ENCODE measurements at places on chromosomes 2 and 18.

- DNase-seq, result no peak
Observed at GRCh38 chr2:161017780-161018470, 142.3 kb upstream of the TANK start.

DNA sequence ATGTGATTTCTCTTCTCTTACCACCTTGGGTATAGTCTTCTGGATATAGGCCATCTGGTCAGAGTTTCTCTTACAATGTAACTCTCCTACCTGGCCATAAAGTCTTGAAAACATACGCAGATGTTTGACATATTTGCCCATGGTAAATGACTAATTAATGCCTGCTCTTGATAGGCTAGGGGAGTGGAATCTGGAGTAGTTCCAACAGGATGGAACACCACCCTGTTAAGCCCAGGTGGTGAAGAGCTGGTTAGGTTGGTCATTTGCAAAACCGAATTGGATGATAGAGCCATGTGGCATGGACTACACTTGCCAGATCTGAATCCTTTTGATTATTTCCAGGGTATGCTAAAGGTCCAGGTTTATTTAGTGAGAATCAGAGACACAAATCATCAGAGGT lies 36.5 kb downstream of the HADHB start:
- DNase-seq, result no peak

- DNase-seq, result no peak
Observed at GRCh38 chr2:151792589-151792988, 35.6 kb downstream of the ARL5A start.

DNA sequence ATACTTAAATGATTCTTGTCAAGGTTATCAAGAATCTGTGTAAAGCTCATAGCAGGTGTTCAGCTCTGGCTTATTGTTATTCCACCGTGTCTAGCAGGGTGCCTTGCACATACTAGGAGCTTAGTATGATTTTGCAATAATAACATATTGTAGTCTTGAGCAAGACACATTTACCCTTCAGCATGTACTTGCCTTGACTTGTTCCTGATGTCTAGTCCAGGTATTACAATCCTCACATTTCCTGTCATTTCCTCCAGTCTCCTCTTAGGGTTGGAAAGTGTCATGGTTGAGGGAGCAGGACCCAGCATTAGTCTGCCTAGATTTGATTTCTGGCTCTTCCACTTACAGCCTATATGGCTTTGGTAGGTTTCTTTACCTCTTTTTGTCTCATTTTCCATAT lies 246.1 kb downstream of the RAD51AP2 start:
- no peak for DNase-seq

DNA sequence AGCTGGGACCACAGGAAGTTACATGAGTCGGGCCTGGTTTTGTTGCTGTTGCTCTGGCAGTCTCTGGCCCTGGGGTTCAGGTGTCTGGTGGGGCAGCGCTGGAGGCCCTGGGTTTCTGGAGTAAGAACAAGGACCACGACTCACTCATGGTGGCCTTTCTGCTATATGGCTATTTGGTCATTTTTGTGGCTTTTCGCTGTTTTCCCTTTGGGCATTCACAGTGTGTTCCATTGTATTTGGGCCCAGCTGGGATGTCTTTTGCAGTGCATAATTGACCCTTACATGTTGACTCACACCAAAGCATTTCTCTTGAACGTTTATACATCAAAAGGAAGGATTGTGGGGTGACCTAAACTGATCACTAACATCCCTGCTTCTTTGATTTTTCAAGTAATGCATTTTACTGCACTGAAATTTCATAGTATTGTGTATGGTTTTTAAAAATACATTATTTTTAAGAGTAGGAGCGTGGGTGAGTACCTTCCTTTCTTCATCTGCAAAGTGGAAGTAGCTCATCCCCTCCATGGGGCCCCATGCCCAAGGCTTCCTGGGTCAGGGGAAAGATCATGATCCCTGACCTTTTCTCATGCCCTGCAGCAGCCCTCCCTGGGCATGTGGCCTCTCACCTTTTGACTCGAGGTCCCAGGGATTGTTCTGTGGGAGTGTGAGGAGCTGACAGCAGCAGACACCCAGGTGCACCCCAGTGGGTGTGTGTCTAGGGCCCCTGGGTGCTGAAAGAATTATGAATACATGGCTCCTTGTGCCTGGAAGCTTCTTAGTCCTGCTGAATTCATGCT lies 225.5 kb downstream of the AGAP1 start:
- DNase-seq, result no peak

GRCh38 chr2:7878786-7879482 lies 802.9 kb upstream of the ID2 start:
- no peak for DNase-seq

DNA sequence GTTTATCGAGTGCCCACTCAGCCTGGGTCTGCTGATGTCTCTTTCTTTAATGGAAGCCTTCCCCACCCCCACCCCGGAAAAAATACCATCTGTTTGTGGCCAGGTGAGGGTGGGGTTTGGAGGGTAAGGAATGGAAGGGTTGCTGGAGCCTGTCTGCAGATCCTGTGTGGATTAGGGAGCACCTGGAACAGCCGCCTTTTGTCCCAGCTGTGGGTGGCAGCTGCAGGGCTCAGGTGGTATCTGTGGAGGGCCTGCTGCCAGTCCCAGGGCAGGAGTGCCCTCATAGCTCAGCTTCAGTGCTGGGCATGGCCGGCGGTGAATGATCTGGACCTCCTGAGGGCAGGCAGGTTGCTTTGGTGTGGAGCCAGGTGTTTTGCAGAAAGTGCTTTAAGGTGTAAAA lies 45.3 kb downstream of the IMPA2 start:
- DNase-seq, result no peak

GRCh38 chr2:201237486-201238123 lies 22.7 kb upstream of the CASP8 start:
- no peak for DNase-seq

GRCh38 chr18:31776093-31776492 lies 15.4 kb upstream of the SLC25A52 start:
- no peak for DNase-seq

DNA sequence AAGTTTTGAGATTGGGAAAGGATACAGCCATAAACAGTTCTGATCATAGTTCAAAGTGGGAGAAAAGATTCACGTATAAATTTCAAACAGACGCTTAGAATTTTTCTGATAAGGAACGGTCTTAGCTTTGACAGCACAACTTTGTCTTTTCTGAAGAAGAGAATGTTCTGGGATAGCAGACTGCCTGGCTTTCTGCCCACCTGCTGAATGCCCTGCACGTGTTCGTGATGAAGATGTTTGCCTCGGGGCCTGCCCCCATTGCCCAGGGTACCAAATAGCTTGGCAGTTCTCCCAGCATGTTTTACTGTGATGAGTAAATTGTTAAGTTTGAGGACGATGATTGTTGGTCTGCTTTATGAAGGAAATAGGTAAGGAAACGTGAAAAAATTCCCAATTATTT lies 4.6 kb downstream of the MRPL33 start:
- DNase-seq, result no peak

DNA sequence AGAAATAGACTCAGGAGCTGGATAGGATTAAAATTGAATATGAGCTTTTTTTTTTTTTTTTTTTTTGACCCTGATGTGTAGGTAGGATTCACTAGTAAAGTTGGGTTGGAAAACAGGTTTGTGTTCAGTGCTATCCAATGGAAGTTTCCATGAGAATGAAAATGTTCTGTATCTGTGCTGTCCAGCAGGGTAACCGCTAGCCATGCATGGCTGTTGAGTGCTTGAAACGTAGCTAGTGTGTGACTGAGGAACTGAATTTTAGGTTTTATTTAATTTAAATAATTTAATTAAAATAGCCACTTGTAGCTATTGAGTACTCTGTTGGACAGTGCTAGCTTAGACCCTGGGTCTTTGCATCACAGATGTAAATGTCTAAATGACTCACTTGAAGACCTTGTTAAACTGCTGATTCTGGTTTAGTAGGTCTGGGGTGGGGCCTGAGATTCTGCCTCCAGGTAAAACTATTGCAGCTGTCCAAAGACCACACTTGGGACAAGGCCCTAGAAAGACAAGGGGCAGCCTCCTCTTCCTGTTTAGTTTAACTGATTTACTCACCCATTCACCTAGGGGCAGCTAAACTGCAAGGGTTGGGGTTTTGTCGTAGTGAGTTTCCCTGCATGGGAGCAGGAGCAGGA lies 84.7 kb upstream of the STON1 start:
- no peak for DNase-seq

DNA sequence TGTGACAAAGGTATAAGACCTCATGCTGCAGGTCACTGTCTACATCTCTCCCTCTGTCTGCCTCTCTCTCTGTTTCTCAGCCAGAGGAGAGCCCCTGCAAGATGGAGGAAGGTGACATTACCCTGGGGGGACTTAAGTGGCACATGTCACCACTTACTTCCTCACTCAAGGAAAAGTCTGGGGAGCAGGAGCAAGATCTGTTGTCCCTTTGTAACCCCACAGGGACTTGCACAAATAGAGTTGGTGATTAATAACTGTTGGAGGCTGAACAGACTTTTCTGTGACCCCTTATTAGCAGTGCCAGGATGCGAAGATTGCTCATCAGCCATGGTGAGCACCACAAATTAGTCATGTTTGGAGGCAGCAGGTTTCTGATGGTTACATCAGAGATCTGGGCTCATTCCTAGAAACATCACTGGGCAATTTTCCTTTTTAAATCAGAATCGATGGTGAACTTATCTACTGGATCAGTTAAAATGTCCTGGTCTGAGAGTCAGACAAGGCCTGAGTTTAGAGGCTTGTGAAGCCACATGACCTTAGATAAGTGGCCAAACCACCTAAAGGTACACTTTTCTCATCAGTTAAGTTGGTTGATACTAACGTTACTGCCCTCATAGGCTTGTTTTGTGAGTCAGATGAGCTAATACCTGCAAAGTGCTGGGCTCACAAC lies 81.2 kb upstream of the LTBP1 start:
- no peak for DNase-seq

DNA sequence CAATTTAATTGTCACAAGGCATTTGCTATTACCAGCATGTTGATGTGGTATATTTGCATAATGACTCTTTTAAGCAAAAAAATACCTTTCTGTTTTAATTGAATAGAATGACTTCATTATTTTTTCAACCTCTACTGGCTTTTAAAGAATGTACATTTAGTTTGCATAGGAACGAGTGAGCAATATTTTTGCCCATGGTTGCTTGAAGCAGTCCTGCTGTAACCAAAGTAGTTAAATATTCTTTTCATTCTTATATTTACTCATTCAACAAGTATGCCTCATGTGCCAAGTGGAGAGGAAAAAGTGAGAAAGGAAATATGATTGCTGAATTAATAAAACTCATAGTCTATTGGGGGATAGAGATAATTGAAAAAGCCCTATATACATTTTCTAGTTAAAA lies 184.7 kb downstream of the DSEL start:
- no peak for DNase-seq

GRCh38 chr2:74439373-74439772 lies 2.4 kb downstream of the RTKN start:
- no peak for DNase-seq

DNA sequence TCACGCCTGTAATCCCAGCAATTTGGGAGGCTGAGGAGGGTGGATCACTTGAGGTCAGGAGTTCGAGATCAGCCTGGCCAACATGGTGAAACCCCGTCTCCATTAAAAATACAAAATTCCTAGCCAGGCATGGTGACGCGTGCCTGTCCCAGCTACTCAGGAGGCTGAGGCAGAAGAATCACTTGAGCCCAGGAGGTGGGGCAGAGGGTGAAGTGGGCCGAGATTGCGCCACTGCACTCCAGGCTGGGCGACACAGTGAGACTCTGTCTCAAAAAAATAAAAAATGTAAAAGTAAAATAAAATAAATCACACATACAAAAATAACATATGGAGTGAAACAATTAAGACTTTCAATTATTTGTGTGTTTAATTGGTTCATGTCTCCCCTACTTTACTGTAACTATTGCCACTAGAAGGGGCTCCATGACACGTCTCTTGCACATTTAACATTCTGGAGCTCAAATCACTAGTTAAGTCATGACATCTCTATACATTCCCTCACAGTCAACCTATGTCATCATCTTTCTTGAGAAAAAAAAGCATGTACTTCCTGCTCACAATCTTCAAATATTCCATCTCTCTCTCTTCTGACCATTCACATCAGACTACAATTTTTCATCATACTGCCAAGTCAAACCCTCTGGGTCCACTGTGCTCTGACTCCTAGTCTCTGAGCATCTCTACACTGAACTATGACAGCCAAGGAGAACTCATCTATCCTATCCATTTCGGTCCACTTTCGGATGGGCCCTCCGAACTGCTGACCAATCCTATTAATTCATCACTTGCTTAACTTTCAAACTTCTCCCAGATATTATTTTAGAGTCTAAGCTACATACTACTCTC lies 6.7 kb downstream of the GFPT1 start:
- no peak for DNase-seq
